ENCODE measurements at places on chromosomes 1 and 21.

DNA sequence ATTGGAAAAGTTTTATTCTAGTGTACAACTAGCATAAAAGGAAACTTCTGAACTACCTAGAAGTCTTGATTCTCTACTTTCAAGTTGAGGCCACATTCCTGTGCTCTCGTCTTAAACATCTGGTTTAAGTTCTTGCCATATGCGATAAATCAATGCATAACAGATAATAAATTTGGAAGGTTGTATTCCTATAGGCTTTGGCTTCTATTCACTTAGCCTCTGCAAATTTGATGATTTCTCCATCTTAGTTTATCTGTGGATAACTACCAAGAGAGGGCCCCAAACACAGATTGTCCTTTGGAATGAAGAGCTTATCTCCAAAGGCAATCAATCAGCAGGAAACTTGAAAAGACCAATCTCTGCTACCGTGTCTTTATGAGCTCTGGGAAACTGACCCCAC lies 11.7 kb upstream of the RNF2 start:
- DNase-seq: no peak

GRCh38 chr1:82318265-82318664 lies 517.5 kb downstream of the ADGRL2 start:
- no peak for DNase-seq

DNA sequence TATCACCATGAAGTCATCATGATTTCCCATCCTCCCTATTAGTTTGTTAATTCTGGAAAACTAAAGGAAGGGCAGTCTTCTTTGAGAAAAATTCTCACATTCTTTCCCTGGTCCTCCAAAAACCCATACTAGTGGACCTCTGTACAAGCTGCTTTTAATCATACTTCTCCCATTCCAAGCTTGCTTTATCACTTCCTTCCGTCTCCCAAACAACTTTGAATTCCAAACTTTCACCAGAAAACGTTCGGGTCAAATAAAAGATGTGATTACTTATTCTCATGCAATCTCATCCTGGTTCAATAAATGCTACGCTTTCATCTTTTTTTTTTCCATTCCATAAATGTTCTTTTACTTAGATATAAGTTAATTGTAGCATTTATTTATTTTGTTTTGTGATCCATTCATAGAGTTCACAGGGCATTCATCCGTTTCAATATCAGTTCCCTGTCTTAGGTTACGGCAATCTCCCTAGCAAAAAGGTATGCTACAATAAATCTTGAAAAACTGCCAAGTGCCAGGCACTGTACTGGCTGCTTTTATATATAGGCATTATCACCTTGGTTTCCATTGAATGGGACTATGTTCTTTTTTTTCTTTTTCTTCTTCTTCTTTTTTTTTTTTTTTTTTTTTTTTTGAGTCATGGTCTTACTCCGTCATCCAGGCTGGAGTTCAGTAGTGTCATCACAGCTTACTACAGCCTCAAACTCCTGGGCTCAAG lies 100.2 kb upstream of the GREM2 start:
- no peak for DNase-seq

GRCh38 chr1:24963099-24963872 lies 33.2 kb upstream of the RUNX3 start:
- DNase-seq: no peak

Data from myocyte (in vitro differentiated cells).